ENCODE measurements at places on chromosomes 4 and X. TPM values are rescaled to one million over a fixed set of nuclear protein-coding genes. Genes with fewer than 3 reads are reported as not detected.

DNA sequence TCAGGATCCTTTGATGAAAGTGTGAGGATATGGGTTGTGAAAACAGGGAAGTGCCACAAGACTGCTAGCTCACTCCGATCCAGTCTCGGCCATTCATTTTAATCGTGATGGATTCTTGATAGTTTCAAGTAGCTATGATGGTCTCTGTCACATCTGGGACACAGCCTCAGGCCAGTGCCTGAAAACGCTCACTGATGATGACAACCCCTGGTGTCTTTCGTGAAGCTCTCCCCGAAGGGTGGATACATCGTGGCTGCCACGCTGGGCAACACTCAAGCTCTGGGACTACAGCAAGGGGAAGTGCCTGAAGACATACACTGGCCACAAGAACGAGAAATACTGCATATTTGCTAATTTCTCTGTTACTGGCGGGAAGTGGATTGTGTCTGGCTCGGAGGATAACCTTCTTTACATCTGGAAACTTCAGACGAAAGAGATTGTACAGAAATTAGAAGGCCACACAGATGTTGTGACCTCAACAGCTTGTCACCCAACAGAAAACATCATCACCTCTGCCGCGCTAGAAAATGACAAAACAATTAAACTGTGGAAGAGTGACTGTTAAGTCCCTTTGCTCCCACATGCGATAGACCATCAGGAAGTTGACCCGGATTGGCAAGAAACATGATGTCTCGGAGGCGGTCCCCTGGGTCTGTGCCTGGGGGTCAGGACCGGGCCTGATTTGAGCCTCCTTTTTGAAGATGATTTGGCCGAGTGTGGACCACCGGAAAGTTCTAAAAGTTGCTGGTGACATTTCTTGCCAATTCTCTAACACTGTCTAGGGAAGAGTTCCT is 22.2 kb downstream of the LIAS start:
- DNase-seq, result no peak

- no peak for DNase-seq
Measured at GRCh38 chr4:161206528-161207080, 957.2 kb downstream of the FSTL5 start.

- no peak for DNase-seq
Measured at GRCh38 chr4:17170131-17170530, 271.7 kb upstream of the LDB2 start.

- DNase-seq, result no peak
Measured at GRCh38 chrX:151977009-151977408, 2.5 kb upstream of the GABRE start.

DNA sequence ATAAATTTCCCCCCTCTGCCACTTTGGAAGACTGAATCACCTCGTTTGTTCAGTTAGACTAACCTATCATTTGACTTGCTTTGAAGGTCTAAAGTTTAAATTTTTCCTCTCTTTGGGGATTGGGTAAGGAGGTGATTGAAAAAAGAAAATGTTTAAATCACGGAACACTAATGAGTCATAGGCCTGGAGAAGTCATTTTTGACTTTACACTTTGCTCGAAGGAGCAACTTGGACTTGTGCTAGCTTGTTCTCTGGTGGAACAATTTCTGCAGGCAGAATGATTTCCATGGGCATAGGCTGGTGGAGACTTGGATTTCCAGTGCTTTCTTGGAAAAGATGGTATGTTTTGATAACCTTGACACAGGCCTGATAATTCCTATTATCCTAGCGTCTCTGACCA is 10.5 kb upstream of the GLUD2 start:
- DNase-seq, result peak; percentile 66

GRCh38 chr4:41256740-41257256 is at the start of gene UCHL1:
Gene UCHL1, plus strand, starts transcription at chr4:41256928. Its CDS starts 49 bp downstream, at chr4:41256977.
- DNase-seq, result no peak

GRCh38 chr4:87044511-87045233 is 109.9 kb downstream of the AFF1 start:
- peak; percentile 18 for DNase-seq

GRCh38 chr4:142203505-142203904 is 567.1 kb downstream of the IL15 start:
- DNase-seq, result no peak

GRCh38 chr4:27006646-27007045 is 146.0 kb downstream of the STIM2 start:
- DNase-seq, result no peak

DNA sequence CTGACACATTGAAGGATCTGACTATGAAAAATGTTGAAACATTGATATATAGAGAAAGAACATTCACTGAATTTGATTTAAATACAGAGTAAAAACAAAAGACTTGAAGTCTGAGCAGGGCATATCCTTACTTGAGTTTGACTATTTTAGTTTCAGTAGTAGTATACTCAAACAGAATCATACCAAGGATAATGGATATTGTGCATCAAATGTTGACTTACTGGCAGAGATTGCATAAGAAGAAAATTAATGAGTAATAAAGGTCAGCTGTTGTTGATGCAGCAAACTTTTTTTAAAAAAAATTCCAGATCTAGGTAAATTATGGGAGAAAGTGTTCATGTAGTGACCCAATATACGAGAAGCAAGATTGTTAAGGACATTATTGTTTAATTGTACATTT is 94.5 kb upstream of the APOOL start:
- DNase-seq, result no peak

- no peak for DNase-seq
Measured at GRCh38 chr4:75327804-75328512, 186.2 kb downstream of the RCHY1 start.

- DNase-seq, result no peak
Measured at GRCh38 chr4:185540487-185541120, 5.3 kb upstream of the PDLIM3 start.

GRCh38 chrX:42770566-42770965 is 7.4 kb downstream of the PPP1R2C start:
- no peak for DNase-seq

DNA sequence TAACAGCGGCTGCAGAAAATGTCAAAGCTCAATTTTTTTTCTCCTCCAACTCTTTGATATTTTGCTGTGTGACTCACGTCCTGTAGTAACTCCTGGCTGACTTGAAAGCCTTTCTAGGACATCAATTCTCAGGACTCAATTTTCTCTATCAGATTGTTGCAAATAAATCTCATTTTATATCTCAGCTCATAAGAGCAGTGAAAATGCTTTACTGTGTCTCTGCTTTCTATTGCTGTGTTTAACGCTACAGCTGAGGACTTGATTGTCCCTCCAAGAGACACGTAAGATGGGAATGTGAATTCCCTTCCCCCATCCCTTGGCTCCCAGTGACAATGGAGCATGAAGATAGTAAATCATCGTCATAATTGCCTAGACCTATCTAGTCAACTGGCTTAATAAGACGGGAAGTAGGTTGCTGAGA is 20.5 kb upstream of the CBR4 start:
- DNase-seq, result peak; percentile 58

- DNase-seq, result no peak
Measured at GRCh38 chr4:152896811-152897210, 39.3 kb upstream of the FHDC1 start.

DNA sequence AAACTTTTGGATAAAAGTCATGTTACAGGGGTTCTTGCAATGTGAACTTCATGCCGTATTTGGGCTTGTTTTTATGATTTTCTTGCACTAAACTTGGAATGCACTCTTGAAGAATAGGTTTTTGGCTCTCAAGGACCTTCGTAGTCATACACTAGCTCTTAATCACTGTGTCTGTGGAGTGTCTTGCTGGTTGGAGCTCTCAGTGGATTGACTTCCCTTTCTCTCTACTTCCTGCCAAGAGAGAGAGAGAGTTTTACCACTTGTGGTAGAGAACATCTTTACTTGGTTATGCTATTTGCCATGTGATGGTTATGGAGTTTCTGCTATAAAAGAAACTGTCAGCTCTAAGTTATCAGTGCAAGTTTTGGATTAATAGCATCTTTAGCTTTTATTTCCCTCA is 112.4 kb downstream of the BMPR1B start:
- no peak for DNase-seq

- no peak for DNase-seq
Measured at GRCh38 chr4:87087015-87087414, 133.4 kb downstream of the KLHL8 start.

DNA sequence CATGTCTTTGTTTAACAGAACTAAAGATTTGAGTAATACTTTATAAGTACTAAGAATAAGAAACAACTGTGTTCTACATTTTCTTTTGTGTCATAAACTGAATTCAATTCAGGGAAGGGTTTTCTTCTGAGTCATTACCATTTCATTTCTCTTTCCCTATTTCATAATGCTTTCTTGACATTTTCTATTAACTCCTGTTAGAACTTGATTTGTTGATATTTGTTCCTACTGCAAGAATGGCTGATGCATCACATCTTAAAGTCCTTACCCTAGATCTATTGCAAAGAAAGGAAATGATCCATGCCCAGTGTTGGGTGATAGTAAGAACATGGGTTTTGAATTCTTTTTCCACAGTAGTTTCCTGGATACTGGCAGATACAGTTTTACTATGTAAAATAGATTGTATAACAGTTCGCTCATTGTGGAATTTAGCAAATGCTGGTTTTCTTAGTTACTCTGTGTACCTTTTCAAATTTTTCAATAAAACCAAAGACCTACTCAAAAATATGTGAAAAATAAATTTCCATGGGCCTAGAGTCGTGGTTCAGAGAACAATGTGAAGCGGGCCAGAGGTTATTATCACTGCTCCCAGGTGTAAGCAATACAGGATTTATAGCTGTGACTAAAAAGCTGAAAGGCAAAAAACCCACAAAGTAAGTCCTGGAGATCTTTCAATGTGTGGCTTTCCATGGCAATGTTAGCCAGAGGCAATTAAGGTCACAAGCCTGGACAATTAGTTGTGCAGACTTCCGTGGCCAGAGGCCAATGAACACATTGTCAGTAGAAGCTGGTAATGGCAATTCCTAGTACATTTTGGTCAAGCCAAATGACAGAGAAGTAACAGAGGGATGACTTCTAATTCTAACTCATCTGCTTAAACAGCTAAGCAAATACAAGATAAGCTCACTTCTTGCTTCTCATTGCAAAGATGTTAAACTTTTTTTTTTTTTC is 127.3 kb upstream of the FAT4 start:
- DNase-seq, result peak; percentile 91

GRCh38 chrX:41670112-41670511 is 18.7 kb upstream of the GPR34 start:
- DNase-seq, result no peak

DNA sequence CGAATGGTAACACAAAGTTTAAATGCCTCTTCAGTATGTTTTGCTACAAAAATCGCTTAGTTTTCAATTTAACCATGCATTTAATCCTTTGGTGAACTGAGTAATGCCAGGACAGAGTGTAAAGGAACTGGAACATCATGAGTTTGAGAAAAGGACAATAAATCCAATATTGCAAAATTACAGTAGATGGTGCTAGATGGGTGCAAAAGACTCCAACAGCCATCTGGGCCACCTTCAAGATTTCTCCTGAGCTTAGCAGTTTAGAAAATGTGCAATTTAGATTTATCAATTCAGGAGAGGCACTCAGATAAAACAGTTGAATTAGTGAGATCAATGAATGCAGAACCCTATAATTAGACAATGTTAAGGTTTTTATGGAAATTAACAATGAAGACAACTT is 33.2 kb upstream of the MID1IP1 start:
- no peak for DNase-seq

GRCh38 chrX:113514906-113515305 is 674.3 kb upstream of the AMOT start:
- no peak for DNase-seq

DNA sequence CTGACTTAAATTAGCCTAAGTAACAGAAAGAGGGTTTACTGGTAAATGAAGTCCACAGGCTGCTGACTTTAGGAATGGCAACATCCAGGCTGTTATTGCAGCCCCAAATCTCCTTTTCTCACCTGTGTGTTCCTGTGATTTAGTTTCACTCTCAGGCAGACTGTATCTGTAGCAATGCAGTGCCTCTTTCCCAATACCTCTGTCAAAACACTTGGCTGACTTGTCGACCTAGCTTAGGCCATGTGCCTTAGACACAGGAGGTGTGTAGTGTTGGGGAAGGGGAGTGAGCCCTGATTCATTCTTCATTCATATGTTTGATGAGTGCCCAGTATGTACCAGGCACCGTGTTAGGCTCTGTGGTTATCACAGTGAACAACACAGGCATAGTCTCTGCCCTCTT is 46.9 kb downstream of the JADE3 start:
- DNase-seq, result no peak

DNA sequence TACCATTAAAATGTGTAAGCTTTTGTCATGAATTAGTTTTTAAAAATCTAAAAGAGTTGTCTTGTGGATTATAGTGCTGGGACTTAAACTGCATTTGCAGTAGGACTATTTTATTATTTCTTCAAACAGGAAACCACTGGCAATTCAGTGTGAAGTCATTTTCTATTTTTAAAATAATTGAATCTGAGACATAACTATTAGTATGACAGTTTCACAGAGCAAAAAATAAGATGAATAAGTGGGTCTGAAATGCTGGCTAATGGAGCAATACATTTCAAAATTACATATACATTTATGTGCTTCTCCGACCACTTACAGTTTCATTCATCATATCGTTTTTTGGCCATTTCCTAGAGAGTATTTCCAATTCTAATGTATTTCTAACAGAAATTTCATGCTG is 75.3 kb upstream of the RAPGEF2 start:
- no peak for DNase-seq

- DNase-seq, result no peak
Measured at GRCh38 chr4:155241664-155242063, 33.2 kb downstream of the NPY2R start.

GRCh38 chrX:11792461-11793421 is 34.7 kb downstream of the MSL3 start:
- no peak for DNase-seq

DNA sequence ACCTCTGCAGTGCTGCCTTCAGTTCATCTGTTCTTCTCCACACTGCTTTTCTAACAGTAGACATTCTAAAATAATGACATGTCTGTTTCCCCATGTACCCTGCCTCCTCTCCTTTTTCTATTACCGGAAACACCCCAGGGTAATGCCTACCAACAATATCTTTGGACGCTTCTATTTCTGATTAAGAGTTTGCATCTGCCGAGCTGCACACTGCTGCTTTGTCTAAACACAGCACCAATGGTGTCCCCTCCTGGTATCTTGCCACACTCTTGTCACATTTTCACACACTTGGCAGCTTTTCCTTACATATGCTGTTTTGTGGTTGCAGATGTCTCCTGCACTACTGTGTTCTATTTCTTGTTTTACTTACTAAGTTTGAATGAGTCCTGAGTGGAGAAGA is 288.8 kb downstream of the GRIA2 start:
- DNase-seq, result no peak

Gene XG
- 17.6 TPM for total RNA-seq

Gene RRH
- total RNA-seq, result 0.10 TPM

Gene MAMLD1
- total RNA-seq, result 1.3 TPM

Gene GAGE12D
- not detected for total RNA-seq

Gene FATE1
- not detected for total RNA-seq

Gene CEP135
- total RNA-seq, result 10.1 TPM

Gene STATH
- not detected for total RNA-seq

Gene CRMP1
- not detected for total RNA-seq

Gene ESX1
- not detected for total RNA-seq

Gene PNMA5
- not detected for total RNA-seq

Gene ANXA10
- total RNA-seq, result not detected

Gene GNRHR
- not detected for total RNA-seq

Gene ARMCX1
- 16.8 TPM for total RNA-seq

Gene IBSP
- total RNA-seq, result not detected

All from foreskin keratinocyte (primary cell).